ENCODE measurements at places on chromosomes 13 and 19.

DNA sequence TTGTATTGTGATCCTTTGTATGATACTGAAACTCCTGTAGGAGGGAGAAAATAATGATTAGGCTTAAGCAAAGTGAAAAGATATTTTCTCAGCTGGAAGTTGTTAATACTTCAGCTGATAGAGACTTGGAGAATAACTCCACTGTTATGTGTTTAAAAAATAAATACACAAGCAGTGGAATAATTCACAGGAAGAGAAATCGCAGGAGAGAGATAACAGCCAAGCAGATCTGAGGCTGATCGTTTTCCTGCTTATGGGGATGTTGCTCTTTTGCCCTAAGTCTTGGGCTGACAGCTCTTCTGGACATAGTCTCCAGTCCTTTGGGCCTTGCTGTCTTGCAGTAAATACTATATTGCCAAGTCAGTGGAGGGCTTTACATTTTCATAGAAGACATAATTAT, 93.3 kb downstream of the OLFM4 start:
- no peak for DNase-seq

DNA sequence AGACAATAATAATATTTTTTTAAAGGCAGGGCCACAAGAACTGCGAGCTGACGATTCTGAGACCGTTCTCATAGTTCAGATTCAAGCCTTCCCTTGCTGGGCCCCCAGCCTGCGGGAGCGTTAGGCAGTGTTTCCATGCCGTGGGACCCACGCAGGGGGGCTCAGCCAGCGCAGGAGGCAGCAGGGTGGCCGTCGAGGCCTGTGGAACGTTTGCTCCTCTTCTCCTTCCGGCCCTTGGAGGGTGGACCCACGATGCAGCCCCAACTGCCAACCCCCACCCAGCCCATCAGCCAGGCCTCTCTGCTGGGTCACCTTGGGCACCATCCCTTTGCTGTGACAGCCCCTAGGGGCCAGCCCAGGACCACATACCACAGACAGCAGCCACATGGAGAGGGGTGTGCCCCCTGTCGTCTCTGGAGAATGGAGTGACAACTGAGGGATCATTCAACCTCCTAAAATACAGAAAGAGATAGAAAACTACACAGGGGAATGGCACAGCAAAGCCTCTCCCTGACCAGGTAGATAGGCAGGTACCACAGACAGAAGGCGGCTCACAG, 46.8 kb downstream of the PDCD5 start:
- DNase-seq, result no peak

DNA sequence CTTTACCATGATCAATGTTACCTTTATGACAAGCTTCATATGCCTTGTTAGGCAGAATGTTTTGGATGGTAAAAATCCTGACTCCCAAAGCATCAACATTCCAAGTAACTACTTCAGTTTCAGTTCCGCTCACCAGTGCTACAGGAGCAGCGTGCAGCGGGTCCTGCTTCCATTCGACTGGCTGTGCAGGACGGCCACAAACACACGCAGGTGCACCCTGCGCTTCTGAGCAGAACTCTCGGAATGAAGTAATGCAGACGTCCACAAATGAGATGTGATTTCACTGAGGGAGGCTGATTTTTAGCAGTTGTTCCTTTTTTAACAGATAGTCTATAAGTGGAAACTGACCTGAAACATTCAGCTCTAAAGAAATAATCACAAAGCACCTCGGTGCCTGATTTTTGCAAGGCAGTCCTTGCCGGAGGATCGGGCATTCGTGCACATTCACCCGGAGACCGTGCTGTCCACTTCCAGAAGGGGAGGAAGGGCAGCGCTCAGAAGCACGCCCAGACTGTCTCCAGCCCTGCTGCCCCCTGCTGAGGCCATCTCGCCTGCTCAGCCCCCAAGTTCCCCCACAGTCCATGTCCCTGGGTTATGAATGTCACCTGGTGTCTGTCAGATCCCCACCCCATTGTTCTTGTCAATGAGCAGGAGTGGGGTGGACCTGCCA, 85.8 kb downstream of the RAB20 start:
- no peak for DNase-seq

DNA sequence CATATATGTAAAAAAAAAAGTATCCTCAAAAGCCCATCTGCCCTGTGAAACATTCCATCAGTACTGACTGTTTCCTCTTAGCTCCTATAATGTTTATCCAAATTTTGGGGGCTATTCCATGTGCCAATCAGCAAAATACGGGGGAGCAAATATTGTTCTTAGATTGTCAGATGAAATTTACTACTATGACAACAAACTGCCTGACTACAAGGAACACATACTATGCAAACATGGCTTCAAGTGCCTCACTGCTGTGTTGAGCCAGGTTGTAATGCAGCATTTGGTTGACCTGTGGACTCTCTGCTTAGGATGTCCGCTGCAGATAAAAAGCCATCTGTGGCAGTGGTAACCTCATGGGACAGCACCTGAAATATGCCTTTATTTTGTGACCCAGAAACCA, 98.2 kb upstream of the SCEL start:
- no peak for DNase-seq

GRCh38 chr13:112614835-112615234, 26.9 kb upstream of the TUBGCP3 start:
- DNase-seq, result no peak

GRCh38 chr19:14916848-14917247, 24.4 kb upstream of the OR7C2 start:
- no peak for DNase-seq

DNA sequence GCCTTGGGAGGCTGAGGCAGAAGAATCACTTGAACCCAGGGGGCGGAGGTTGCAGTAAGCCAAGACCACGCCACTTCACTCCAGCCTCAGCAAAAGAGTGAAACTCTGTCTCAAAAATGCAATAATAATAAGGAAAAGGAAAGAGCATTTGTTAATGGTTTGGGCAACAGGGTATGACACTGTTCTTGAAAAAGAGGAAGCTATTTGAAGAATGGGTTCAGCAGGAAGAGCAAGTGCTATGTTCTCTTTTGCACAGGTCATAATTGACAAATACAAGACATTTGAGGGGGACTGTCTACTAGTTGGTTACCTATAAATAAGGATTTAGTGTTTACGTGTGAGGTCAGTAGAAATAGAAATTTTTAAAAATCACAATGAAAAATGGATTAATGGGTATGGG, 218.3 kb downstream of the DCT start:
- no peak for DNase-seq

DNA sequence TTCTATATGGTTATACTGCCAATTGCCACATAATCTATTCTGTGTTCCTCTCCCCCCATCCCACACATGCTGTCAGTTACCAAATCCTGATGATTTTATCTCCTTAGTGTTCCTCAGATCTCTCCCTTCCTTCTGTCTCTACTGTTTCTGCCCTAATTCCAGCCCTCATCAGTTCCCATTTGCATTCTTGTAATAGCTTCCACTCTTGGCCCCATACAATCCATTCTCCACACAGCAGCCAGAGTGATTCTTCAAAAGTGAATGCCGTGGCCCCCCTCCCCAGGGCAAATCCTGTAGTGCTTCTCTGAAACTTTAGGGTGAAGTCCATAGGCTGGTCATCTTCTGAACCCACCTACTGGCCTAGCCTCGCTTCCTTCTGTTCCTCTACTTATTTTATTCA, 114.4 kb downstream of the ZAR1L start:
- DNase-seq, result no peak

- no peak for DNase-seq
These were observed 645 bp downstream of the UBL3 start for GRCh38 chr13:29849731-29850212.

- DNase-seq, result no peak
These were observed 3.9 kb downstream of the MBNL2 start for GRCh38 chr13:97226013-97226412.

GRCh38 chr13:20188667-20189553, 3.8 kb downstream of the GJB2 start:
- DNase-seq, result no peak

- DNase-seq, result no peak
These were observed 94.9 kb downstream of the TM9SF2 start for GRCh38 chr13:99596180-99596579.

GRCh38 chr13:40223585-40223984, 442.9 kb downstream of the FOXO1 start:
- DNase-seq, result no peak

- peak; percentile 30 for DNase-seq
These were observed 592 bp upstream of the TRIP10 start for GRCh38 chr19:6738787-6739389.

DNA sequence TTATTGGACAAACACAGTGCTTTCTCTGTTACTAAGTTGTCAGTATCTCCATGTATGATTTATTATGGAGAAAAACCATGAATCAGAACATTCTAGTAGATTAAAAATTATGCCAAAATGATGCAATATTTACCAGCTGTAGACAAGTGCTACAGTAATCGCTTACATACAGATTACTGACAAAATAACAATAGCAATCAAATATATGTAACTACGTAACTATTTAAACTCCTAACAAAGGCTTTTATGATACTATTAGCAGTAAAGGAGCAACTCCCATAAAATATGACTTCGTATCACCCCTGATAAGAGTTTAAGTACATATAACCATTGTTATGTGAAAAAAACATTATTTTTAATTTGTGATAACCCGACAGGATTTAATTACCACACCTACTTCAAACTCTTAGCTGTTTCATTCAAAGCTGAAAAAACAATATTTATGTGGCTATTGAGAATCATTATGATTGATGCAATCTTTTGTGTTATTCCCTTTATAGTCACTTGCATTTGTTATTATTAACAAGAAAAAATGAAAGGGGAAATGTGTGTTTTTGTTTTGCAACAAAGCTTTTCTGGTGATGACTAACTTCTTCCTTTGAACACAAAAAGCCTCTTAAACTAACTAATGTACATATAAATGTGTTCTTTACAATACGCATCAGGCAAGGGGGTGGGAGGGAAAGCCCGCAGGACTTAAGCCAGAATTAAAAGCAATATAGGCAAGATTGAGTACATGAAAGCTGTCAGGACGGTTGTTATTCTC, 147.4 kb downstream of the ABCC4 start:
- no peak for DNase-seq

DNA sequence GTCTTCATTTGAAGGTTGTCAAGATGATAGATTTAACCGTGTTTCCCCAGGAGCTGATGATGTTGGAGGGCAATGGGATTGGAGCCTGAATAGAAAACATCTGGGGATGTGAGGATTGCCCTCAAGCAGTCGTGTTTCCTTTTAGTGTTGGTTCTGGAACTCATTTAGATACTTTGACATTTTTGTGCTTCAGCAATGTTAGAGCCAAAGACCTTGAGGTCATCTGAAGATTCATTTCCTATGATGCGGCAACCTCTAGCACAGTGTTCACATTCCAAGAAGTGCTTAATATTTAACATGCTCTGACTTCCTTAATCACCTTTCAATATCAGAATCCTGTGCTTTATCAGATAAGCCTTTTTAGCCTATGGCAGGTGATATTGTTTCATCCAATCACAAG, 82.7 kb downstream of the SLC10A2 start:
- no peak for DNase-seq

- DNase-seq, result no peak
These were observed 255.0 kb upstream of the SLITRK1 start for GRCh38 chr13:84137292-84137691.

GRCh38 chr13:99275093-99275469, 16.9 kb upstream of the GPR18 start:
- no peak for DNase-seq

DNA sequence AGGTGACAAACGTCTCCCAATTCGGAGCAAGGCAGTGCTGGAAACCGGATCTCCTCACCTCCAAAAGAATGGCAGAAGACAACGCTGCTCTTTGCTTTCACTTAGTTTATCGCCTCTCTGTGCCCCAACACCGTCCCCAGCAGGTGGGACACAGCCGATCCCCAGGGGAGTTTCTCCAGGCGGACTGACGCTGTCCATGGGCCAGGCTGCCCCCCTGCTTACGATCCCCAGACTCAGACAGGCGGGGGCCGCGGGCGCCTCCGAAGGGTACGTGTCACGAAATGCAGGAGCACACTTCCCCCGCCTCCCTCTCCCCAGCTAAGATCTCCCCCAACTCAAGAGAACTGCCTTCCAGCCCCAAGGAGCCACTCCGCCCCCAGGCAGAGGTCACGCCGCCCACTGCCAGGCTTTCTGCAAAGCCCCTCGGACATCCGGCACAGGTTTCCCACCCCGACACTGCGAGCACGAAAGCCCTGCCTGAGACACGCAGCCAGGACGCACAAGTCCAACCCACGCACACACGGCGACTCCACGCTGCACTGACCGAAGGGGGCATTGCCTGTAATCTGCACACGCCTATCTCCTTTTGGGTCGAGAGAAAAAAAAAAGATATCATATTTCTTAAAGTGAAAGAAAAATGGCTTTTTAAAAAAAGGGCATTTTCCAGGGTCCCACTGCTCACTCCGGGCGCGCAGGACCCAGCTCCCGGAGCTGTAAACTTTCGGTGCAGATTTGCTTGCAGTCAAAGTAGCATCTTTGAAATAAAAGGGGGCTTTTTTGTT, 2.0 kb downstream of the SPRY2 start:
- DNase-seq, result no peak

DNA sequence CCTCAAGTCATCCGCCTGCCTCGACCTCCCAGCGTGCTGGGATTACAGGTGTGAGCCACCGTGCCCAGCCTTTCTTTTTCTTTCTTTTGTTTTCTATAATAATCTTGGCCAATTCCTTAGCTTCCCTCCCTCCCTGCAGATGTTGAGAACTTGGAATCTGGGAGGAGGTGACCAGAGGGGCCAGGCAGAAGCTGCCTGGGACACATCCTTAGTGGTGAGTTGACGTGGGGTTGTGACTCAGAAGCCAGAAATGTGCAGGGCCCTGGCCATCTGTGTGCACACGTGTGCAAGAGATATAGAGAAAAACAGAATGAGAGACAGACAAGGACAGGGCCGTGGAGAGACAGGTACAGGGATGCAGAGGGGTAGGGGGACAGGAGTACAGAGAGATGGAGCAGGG, 154.3 kb downstream of the SIPA1L3 start:
- DNase-seq, result no peak

GRCh38 chr19:41575998-41576397, at the start of gene CEACAM21:
TSS of gene CEACAM21 (plus strand) at chr19:41576166. CDS start at chr19:41576275, 109 bp downstream.
- DNase-seq, result no peak

GRCh38 chr13:98937911-98938381, 39.9 kb downstream of the DOCK9 start:
- no peak for DNase-seq

- no peak for DNase-seq
These were observed 5.3 kb downstream of the ZIC5 start for GRCh38 chr13:99966064-99966805.

- no peak for DNase-seq
These were observed 3.3 kb downstream of the EPS8L1 start for GRCh38 chr19:55078996-55079395.

DNA sequence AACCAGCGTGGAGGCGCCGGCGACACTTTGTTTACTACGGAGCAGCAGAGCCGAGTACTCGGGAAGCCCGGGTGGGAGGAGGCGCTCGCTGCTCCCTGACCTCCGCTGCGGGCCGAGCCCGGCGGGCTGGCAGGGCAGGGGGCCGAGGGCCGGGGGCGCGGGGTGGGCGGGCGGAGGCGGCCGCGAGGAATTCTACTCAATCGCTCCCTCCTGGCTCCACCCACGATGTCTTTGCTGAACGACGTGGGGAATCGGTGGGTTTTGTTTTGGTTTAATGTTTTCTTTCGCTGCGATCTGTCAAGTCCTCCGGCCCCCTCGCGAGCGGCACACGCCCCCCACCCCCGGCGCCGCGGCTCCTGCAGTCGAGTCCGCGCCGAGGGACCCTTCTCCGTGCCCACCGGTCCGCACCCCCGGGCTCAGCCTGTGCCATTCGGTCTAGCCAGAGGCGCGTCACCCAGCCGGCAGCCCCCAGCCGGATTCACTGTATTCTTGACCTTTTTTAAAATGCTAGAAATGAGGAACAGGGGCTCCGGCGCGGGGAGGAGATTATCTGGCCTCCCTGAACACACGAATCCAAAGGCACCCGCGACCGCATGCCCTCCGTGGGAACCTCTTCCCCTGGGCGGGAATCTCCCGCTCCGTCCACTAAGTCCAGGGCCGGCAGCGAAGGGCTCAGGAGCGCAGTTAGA, 636 bp upstream of the FOXO1 start:
- peak; percentile 17 for DNase-seq

Data from activated CD4-positive, alpha-beta T cell treated with anti-CD3 and anti-CD28 coated beads for 1 hour (primary cell).